Iris pigment epithelial cell (primary cell): ENCODE measurements at places on chromosomes 2 and 18.
A peak's percentile ranks its signal among the peaks of the same experiment; 100 is the strongest.

DNA sequence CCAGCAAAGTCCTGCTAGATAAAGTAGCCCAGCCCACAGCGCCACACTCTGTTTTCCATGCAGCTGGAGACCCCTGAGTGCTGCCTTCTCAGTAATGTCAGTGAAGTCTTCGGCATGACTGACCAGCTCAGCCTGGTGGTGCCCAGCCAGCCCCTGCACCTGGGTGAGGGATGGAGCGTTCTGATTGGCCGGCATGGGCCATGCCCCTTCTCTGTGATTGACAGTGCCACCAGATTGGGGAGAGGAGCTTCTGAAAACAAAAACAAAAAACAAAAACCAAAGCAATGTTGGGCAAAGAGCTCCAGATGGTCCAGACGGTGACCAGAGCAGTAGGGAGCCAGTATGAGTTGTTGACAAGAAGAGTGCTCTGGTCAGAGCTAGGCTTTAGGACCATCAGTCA is 122.6 kb downstream of the DYSF start:
- no peak for DNase-seq

- no peak for DNase-seq
Measured at GRCh38 chr18:65988386-65988785, 237.6 kb downstream of the CDH7 start.

- DNase-seq, result peak; percentile 48
Measured at GRCh38 chr2:5914811-5915611, 222.8 kb downstream of the SOX11 start.

DNA sequence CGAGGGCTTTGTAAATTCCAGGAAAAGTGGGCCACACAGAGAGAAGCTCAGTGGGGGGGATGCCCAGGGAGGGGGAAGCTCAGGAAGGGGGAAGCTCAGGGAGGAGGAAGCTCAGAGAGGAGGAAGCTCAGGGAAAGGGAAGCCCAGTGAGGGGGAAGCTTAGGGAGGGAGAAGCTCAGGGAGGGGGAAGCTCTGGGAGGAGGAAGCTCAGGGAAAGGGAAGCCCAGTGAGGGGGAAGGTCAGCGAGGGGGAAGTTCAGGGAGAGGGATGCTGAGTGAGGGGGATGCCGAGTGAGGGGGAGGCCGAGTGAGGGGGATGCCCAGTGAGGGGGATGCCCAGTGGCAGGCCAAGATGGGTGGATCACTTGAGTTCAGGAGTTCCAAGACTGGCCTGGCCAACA is 821 bp upstream of the CHRNG start:
- no peak for DNase-seq

GRCh38 chr2:18596993-18597392 is 7.6 kb upstream of the NT5C1B start:
- no peak for DNase-seq

GRCh38 chr2:46390036-46390435 is 89.3 kb upstream of the TMEM247 start:
- no peak for DNase-seq

GRCh38 chr2:158542577-158542976 is 85.8 kb downstream of the PKP4 start:
- no peak for DNase-seq

DNA sequence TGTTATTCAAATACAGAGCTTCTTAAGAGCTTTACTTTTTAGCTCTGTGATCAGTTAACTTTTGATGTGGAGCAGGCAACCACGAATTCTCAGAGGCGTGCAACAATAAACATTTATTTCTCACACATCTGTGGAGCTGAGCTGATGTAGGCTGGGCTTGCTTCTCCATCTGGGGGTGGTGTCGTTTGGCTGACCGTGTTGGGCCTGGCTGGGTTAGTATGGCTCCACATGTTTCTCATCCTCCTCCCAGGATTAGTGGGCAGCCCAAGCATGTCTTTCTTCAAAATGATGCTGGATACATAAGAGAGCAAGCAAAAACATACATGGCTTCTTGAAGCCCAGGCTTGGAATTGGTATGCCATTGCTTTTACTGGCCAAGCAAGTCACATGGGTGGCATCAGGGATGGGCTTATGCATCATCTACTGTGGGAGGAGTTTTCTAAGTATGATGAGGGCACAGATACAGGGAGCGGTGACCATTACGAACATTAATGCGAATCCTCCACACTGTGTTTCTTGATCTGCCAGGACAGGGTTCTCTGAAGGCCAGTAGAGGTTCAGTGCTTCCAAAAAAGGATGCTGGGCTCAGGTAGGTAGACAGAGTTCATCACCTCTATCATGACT is 157.0 kb upstream of the TNP1 start:
- DNase-seq, result no peak

DNA sequence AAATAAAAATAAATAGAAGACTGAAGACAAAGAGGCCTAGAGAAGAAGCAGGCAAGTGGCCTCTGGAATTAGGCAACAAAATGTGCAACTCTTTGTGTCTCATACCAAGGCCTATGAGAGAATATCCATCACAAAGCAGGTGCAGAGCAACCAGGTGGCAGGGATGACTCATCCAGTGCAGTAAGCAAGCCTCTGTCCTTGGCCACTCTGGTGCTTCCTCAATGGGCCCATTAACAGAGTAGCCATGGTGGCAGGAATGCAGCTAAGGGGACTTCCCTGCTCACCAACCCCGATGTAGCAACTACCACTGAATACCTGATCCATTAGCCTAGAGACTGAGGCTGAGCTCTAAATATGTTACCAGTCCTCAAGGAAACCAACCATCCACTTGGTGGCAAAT is 11.0 kb upstream of the EPG5 start:
- DNase-seq, result no peak

DNA sequence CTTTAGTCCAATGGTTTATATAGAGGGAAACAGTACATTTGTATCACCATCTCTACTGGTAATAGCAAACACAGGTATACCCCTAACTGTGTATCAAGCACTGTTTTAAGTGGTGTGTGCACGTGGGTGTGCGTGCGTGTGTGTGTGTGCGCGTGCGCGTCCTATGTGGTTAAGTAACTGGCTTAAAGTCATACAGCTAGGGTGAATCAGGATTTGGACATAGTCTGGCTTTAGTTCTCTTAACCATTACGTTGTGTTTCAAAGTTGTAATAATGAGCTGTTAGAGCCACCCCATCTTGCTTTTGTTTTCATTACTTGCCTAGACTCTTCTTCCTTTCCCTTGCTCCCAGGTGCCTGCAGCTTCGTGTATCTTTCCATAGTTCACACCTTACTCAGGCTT is 2.1 kb downstream of the HADHB start:
- peak; percentile 41 for DNase-seq

DNA sequence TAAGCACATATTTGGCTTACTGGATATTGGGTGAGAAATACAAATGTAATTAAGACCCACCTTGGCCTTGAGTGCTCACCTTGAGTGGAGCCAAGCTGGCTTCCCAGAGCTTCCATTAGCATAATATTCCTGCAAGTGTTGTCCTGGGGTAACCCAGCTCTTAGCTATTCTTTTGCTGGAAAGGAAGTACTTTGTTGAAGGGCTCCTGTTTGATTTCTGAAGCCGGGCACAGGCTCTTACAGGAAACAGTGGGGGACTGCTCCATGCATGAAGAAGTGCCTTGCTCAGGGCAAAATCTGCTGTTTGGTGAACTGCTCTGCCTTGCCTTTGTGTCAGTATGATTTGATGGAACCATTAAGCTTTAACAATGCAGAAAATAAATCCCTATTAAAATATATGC is 325.4 kb downstream of the SMAD2 start:
- DNase-seq, result no peak
